ENCODE measurements at places on chromosomes 13 and 19. TPM values are rescaled to one million over a fixed set of nuclear protein-coding genes. Genes with fewer than 3 reads are reported as not detected.

- no peak for DNase-seq
Measured at GRCh38 chr19:55213547-55213946, 4.2 kb upstream of the PTPRH start.

GRCh38 chr19:14432791-14433553 is at the start of gene PKN1:
PKN1 (plus strand) TSS chr19:14433306; CDS start chr19:14433522, 216 bp downstream.
- DNase-seq = peak; percentile 59

- DNase-seq = no peak
Measured at GRCh38 chr13:36323951-36324566, 22.1 kb downstream of the SPART start.

DNA sequence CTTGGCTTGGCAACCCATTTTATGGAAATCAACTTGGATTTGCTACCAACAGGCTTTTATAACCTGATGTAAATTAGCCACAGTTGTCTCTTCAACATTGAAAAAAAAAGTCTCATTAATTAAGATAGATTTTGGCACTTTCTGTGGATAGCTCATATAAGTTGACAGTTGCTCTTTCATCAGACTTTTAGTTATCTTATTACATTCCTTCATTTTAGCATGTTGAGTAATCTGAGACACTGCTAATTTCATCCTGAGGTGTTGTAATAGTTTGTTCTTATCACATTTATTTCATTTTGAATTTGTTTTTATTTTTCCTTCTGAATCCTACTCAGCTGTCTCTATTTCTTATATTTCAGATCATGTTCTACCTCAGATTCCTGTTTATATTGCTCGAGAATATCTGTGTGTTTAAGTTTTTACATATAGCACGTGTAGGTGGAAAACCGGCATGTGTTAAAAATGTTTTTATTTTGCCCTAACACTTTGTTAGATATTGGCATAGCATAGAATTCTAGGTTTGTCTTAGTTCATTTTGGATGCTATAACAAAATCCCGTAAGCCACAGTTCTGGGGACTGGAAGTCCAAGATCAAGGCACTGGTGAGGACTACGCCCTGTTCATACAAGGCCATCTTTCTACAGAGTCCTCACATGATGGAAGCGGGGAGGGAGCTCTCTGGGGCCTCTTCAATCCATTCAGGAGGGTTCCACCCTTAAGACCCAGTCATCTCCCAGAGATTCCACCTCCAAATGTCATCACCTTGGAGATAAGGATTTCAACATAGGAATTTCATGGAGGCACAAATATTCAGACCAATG is 239.4 kb downstream of the COL4A1 start:
- DNase-seq = no peak

- DNase-seq = no peak
Measured at GRCh38 chr13:111947876-111948275, 119.1 kb upstream of the SOX1 start.

GRCh38 chr19:4598712-4599111 is 39.2 kb upstream of the SEMA6B start:
- DNase-seq = no peak

- DNase-seq = no peak
Measured at GRCh38 chr19:7645656-7646425, 8.9 kb downstream of the STXBP2 start.

DNA sequence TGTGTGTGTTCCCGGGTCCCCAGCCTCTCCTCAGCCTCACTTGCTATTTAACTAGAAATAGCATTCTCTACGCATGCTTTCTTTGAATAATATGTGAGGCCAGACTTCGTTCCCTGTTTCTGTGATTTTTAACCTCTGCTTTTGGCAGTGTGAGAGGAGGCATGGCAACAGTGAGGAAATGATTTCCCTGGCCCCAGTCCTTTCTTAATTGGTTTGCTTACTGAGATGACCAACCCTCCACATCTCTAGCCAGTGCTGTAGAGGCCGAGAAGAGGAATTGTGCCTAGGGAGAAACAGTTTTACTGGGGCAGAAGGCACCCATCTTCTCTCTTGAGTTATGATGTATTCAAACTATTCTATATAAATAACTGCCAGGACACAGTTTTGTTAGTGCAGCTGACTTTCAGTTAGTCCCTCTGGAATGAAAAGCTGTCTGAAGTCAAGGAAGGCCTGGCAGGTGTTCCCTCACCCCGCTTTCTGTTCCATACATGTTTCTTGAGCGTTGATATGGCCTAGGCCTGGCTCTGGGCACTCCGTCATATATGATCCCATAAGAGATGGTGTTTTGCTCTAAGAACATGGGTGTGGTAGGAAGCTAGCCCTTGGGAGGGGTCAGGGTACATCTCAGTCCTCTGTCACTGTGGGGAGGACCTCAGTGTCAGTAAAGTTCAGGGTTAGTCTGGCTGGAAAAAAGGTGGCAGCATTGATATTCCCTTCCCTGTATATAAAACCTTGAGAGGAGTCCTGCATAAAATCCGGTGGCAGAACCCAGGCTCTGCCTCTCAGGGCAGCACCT is 73.7 kb upstream of the NPAS1 start:
- no peak for DNase-seq

GRCh38 chr19:33290956-33291622 is 11.2 kb downstream of the CEBPA start:
- DNase-seq = peak; percentile 83

- no peak for DNase-seq
Measured at GRCh38 chr13:95754069-95754468, 77.1 kb downstream of the DNAJC3 start.

DNA sequence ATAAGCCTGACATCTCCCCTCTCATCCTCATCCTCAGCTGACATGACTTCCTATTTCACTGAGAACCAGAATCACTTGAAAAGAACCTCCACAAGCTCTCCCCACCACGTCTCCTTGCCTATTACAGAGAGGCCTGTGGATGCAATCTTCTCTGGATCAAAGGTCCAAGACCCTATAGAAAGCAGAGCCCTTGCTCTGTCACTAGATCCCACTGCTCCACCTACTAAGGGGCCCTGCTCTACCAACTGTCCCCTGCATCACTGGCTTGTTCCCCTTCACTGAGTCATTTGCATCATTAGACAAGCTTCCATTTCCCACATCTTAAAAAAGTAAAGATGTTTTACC is 40.8 kb downstream of the RCBTB2 start:
- DNase-seq = no peak

DNA sequence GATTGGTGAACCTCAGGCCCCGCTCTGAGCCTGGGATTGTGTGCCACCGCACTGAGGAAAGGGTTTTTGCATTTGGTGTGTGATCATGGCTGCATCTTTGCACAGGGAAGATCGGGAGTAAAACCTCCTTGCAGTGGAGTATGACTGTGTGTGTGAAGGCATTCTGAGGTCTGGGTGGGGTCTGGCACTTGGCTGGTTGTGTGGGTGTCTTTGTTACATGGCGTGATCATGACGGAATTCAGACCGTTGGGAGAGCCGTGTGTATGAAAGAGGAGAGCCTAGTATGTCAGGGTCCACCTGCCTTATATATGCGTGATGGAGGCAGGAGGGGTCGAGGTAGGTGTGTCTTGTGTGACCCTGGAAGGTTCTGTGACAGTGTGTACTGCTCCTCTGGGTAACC is 740 bp upstream of the BEST2 start:
- DNase-seq = no peak

DNA sequence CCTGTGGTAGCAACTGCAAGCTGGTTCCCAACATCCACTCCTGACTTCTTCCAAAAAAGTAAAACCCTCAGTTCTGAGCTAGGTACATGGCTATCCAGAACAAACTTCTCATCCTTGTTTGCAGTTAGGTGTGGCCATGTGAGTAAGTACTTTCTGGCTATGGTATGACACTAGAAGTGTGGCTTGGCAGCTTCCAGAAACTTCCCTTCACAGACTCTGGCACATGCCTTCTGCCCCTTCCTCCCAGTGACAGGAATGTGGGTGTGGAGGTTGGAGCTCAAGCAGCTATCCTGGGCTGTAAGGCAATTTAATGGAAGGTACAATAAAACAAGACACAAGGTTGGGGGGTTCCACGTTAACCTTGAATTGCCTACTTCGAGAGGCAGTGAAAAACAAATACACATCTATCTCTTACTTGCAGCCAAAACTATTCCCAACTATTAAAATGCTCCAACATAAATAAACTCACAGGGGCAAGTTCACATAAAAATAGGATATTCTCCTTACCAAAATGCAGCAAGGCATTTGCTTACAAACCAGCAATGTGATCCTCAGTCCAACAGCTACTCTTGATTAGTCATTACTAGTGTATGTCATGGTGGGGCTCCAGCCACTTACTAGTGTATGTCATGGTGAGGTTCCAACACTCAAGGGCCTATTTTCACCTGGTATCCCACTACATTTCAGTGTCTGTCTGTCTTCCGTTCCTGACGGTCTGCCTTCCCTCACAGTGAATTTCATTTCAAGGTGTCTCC is 3.1 kb downstream of the SMG9 start:
- no peak for DNase-seq

DNA sequence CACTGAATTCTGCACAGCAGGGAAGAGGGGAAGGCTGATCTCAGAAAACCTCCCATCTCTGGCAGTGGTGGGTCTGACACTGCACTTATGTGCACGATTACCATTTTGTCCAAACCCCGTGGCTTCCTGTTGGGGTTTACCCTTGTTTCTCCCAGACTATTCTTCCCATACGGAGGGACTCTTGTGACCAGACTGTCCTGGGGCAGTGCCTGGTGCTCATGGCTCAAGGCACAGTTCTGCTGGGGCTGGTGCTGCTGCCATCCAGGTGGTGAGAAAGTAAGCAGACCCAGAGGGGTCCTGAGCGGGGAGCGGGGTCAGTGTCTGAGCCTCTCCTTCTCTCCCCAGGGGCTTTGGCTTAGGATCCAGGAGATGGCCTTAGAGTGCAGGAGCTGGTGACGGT is 5.1 kb upstream of the SIGLEC9 start:
- no peak for DNase-seq

DNA sequence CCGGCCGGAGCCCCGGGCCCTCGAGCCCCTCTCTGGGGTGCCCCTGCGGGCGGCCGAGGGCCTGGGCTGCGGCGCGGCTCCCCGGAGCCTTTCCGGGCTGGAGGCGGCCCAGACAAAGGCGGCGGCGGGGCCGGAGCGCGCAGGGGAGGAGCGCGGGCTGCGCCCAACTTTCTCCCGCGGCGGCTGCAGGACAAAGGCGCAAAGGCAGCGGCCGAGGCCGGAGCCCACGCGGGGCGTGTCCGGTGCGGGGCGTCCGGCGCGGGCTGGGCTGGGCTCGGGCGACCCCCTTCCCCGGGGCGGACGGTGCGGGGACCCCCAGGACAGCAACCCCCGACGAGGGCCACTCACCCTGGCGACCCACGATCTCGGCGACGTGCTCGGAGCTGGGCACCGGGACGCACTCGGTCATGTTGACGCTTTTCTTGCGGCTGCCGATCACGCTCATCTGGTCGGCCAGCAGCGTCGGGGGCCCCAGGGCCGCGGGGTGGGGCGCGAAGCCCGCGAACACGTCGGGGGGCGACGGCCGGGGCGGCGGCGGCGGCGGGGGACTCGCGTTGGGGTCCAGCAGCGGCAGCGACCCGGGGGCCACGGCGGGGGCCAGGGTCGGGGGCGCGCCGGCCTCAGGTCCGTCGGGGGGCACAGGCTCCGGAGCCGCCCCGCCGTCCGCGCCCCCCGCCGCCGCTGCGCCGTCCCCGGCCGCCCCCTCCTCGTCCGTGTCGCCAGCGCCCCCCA is 843 bp downstream of the MEX3D start:
- DNase-seq = no peak

GRCh38 chr13:32010136-32010535 is 21.4 kb upstream of the FRY start:
- DNase-seq = no peak

- no peak for DNase-seq
Measured at GRCh38 chr19:8552810-8553209, 24.4 kb downstream of the MYO1F start.

DNA sequence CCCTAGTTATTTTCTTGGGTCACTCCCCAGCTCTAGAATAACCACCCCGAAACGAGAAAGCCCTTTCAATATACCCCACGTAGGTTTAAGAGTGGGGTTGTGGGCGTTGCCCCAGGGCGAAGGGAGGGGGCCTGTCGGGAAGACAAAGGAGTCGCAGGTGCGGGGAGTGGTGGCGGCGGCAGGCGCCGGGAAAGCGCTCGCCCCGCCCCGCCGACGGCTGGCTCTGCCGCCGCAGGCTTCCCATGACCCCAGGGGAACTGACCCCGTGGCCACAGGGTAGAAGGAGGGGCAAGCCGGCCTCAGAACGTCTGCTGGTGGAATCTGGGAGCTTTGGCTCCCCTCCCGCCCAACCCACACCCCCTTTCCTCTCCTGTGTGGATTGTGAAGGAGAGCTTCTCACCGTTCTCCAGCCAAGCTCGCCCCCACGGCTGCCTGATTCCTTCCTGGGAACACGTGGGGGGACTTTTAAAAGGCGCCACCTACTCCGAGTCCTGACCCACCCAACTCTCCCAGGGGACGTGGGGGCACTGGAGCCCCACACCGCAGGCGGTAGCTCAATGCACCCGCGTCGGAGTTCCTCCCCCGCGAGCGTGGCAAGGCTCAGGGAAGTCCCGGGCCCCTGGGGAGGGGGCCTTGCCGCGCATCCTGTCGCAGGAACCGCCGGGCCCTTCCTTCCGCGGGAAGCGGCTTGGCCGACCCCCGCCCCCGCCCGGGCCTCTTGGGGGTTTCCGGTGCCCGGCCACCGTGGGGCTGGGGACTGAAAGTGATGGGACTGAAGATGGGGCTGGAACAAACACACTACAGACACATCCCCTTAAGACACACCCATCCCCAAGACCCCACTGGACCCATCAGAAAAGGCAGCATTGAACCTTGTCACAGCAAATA is 5.5 kb downstream of the IER2 start:
- DNase-seq = peak; percentile 81

GRCh38 chr13:97432232-97432916 is 1.6 kb upstream of the RAP2A start:
- DNase-seq = no peak

The ZNF442 gene
- 7.1 TPM for polyA plus RNA-seq

The HIPK4 gene
- 0.35 TPM for polyA plus RNA-seq

The ZNF345 gene
- polyA plus RNA-seq = 21.2 TPM

The PABPC3 gene
- polyA plus RNA-seq = 1.6 TPM

The PSG7 gene
- polyA plus RNA-seq = not detected

The RFPL4A gene
- polyA plus RNA-seq = not detected

The LIM2 gene
- not detected for polyA plus RNA-seq

The NLRP5 gene
- not detected for polyA plus RNA-seq

The ZNF888 gene
- 11.3 TPM for polyA plus RNA-seq

The CPAMD8 gene
- 79.9 TPM for polyA plus RNA-seq

The ONECUT3 gene
- 0.08 TPM for polyA plus RNA-seq

All from left lung (tissue), 14 donors.